Stimulated activated CD4-positive, alpha-beta T cell treated with anti-CD3 and anti-CD28 coated beads, Interleukin-4, amount 100 ng/mL, for 4 hours (primary cell): ENCODE measurements at places on chromosomes 16 and 17.

DNA sequence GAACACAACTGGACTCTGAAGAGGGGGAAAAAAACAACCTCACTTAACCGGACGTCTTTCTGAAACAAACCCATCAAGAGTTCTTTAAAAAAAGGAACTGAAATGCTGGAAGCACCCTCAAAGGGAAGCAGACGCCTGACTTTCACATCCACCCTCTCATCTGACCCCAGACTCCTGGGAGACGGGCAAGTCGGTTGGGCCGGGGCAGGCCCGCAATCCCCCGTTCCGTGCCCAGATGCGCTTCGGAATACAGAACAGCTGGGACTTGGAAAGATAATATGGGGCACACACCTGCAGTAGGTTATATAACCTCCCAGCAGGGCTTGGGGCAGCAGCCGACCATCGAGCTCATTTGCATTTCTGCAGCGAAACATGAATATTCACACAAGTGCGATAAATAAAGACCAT, 3.7 kb downstream of the ARHGAP27 start:
- DNase-seq = no peak

DNA sequence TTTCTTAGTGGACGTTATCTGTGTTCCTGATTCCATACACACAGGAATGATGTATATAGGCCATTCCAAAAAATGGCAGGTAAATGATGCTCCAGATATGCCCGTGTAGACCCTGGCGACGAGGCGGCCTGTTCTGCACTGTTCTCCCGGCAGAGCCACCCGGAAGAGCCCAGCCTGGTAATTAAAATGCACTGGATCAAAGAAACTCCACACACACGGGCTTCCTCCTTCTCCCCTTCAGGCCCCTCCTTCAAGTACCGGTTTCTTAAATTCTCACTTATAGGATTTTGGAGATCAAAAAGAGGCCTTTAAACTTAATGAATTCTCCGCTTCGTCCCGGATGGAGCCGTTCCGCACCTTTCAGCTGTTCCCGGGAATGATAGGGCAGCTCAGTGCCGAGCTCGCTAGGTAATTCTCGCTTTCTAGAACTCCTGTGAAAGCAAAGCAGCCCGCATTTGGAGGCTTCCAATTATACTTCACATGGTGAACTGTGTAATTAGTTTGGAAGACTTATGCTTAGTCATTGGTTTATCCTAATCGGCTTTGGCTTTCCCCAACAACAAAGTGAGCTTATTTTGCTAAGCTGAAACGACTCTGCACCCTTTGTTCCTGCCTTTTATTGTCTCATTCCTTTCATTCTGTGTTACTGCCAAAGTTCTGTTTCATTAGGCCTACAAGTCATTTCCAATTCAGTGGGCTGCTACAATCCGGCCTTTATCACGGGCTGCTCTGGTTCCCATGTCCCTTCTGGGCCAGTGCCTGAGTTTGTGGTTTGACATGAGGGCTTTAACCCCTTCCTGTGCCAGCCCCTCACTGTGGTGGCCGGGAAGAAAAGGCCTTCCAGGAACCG, 150.0 kb downstream of the MSI2 start:
- DNase-seq = no peak

DNA sequence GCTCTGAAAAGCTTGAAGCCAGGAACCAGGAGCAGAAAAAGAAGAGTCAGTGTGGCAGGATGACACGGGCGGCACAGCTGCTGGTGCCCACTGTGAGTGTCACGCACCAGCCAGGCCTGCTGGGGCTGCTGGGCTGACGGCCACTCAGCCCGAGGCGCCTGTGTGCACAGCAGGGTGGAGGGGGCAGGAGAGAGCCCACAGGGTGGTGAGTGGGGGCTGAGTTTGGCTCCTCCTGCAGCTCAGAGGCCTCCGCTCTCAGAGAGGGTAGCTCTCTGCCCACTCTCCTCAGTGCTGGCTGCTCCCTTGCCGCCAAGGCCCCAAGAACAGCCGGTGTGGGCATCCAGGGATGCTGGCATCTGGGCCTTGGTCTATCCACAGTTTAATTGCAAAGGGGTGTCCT, 59.6 kb downstream of the GSG1L start:
- DNase-seq = no peak

GRCh38 chr17:218432-219110, 37.1 kb upstream of the DOC2B start:
- DNase-seq = no peak

- no peak for DNase-seq
Observed at GRCh38 chr17:7652388-7653356, 1.9 kb downstream of the ATP1B2 start.

- no peak for DNase-seq
Observed at GRCh38 chr17:57221366-57222350, 34.7 kb upstream of the MSI2 start.
